ENCODE measurements at places on chromosomes 12 and 14.

GRCh38 chr14:60573943-60574495 lies 65.1 kb downstream of the SIX6 start:
- DNase-seq: no peak

DNA sequence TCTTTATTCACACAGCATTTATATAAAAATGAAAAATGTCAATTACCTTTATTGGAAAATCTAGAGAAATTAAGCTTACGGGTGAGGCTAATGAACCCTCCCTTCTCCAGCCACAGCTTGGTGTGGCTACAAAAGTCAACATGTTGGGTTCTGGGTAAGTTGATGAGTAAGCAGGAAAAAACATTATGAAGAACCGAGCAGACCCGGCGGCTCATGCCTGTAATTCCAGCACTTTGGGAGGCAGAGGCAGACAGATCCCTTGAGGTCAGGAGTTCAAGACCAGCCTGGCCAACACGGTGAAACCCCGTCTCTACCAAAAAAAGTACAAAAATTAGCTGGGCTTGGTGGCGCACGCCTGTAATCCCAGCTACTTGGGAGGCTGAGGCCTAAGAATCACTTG lies 10.9 kb downstream of the NAA25 start:
- DNase-seq: no peak

DNA sequence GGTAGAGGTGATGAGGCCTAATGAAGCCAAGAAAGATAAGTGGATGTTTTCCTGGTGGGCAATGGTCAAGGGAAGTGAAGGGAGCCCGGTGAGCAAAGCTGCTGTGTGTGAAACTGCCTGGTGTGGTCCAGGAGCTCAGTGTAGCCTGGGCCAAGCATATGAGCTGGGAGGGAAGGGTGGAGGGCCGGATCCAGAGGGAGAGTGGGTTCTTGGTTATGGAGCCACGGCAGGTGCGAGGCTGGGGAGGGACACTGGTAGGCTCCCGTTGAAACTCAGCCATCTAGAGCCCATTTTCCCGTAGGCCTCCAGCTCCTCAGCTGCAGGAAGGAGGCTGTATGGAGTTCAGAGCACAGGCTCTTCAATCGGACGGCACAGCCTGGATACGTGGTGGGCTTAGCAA lies 10.2 kb upstream of the CLMN start:
- no peak for DNase-seq

DNA sequence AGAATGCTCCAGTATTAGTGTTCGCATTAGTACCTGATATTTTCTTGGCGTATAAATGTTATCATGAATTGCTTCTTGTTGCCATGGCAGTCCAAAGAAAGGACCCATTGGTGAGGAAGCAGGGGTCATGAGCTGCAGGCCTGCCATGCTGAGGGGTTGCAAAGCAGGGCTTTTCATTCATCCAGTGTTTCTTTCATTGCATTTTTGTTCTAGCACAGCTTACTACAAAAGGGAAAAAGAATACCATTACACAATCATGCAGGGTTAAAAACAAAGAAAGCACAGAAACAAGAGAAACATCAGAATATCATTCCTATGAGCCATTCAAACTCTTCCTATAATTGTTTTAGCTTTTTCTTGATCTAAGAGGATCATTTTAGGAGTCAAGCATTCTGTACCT lies 24.0 kb downstream of the DICER1 start:
- no peak for DNase-seq

GRCh38 chr12:89750389-89751351 lies 42.0 kb upstream of the ATP2B1 start:
- no peak for DNase-seq

- no peak for DNase-seq
Observed at GRCh38 chr14:61668282-61668681, 27.0 kb upstream of the HIF1A start.

DNA sequence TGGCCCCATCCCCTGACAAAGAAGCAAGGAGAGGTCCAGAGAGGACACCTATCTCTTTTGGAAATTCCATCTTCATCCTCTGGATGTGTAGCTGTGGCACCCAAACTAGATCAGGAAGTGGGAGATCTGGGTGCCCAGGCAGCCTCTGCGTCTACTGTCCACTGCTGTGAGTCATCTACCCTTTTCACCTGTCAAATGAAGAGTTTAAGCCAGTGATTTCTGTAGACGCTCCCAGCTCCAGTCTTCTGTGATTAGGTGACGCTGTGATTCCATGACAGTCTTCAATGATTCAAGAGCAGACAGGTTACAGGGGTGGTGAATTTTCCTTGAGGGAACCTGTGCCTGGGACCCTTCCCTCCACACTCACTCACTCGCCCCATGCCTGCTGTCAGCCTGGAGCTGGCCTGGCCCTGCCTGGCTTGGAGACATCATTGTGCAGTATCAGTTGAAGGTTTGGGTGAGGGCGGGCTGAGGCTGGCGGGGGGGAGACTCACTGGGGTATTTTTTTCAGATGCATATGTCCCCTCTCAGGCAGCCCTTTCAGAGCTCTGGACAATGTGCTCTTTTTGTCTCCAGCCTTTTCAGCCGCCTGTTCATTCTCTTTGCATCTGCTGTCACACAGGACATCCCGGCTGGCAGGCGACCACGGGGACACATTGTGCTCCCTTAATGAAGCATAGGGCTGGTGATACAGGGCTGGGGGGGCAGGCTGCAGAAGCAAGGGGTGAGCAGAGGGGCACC lies 56.8 kb upstream of the PARP11 start:
- no peak for DNase-seq

- no peak for DNase-seq
Observed at GRCh38 chr14:79749065-79749464, 462.2 kb downstream of the DIO2 start.

- DNase-seq: no peak
Observed at GRCh38 chr12:22802883-22803630, 178.1 kb downstream of the ETNK1 start.

GRCh38 chr12:25835385-25835784 lies 123.1 kb upstream of the RASSF8 start:
- no peak for DNase-seq

GRCh38 chr14:103509864-103510723 lies 12.5 kb downstream of the CKB start:
- peak; percentile 8 for DNase-seq

GRCh38 chr14:99349721-99350495 lies 77.9 kb upstream of the BCL11B start:
- no peak for DNase-seq

GRCh38 chr12:81296556-81297305 lies 218.9 kb downstream of the ACSS3 start:
- DNase-seq: no peak

DNA sequence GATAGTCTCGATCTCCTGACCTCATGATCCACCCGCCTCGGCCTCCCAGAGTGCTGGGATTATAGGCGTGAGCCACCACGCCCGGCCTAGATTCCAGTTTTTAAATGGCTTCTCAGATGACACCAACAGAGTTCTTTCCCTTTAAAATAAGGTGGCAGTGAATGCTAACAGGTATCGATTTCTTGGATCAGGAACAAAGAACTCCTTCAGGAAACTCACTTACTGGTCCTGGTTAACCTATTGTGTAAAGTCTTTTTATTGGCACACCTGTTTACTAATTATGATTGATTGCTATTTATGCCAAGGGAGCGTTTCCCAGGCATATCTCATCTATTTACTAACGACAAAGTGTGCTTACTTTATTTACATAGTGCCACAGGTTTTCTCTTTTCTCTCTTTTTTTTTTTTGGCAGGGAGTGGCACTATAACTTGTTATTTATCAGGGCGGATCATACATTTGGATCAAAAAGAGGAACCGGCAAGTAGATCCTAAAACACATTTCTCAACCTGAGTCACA lies 89.7 kb downstream of the GLT1D1 start:
- DNase-seq: no peak

- peak; percentile 30 for DNase-seq
Observed at GRCh38 chr12:53551889-53552291, 44.6 kb upstream of the NPFF start.

GRCh38 chr14:31205681-31206535 lies 1.7 kb downstream of the HECTD1 start:
- DNase-seq: no peak

GRCh38 chr12:96198965-96199364 lies 4.8 kb downstream of the ELK3 start:
- no peak for DNase-seq

DNA sequence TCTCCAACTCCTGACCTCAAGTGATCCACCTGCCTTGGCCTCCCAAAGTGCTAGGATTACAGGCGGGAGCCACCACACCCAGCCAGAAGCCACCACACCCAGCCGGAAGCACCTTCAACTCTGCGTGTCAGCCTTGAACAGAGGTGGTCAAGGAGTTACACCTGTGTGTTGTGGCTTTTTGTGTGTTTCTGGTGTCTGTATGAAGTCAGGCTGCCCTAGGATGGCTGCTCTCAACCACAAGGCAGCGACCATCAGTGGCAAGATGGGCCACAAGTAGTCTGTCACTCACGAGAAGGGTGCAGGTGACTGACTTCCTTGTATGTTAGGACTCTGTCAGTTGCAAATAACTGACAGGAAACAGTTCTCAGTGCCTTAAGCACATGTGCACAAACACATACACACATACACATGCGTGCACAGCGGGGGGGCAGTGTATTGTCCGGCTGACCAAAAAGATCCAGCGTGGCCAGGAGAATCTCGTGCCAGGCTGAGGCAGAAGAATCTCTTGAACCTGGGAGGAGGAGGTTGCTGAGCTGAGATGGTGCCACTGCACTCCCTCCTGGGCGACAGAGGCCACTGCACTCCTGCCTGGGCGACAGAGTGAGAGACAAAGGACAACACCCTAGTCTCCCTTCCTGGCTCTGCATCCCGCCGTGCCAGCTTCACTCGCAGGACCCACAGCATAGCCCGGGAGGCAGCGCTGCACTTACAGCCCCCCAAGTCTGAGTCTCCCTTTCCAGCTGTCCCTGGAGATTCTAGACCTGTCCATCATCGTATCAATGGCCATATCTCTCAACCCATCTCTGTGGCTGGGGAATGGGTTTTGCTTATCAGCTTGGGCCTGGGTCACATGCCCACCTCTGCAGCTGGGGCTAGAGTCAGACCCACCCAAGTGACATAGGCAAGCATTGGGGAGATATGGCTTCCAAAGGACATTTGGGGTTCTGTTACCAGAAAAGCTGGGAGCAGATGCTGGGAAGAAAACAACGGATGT lies 13.7 kb downstream of the P2RX4 start:
- DNase-seq: no peak

DNA sequence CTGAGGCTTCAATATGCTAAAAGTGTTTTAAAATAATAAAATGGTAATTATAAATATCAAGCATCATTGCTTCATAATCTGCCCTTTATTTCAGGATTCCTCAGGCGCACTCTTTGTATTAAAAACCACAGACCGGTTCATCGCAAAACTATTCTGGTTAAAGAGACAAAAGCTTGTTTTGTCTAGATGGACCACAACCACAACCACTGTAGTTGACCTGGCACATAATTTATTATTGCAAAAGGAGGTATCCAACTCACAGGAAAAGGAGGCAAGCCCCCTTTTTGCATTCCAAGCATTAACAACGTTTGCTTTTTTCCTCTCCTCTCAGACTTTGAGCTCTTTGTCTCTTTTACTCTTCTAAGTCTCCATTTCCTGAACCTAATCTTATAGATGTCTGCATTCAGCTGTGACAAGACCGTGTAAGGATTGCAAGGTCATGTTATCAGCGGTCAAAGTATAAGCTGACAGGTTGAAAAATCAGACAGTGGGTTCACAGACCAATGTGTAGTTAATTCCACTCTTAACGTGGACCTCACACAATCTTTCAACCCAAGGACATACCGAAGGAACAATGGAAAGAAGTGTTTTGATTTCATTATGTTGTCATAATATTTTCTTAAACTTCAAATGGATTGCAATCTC lies 1057.6 kb downstream of the GALC start:
- DNase-seq: no peak

- DNase-seq: peak; percentile 22
Observed at GRCh38 chr12:120797677-120798642, 72.3 kb downstream of the ACADS start.

- DNase-seq: no peak
Observed at GRCh38 chr12:5051334-5051733, 7.7 kb downstream of the KCNA5 start.

GRCh38 chr14:81222126-81222525 lies 1.4 kb upstream of the GTF2A1 start:
- no peak for DNase-seq

- DNase-seq: no peak
Observed at GRCh38 chr14:64684091-64684490, 20.1 kb upstream of the PLEKHG3 start.

DNA sequence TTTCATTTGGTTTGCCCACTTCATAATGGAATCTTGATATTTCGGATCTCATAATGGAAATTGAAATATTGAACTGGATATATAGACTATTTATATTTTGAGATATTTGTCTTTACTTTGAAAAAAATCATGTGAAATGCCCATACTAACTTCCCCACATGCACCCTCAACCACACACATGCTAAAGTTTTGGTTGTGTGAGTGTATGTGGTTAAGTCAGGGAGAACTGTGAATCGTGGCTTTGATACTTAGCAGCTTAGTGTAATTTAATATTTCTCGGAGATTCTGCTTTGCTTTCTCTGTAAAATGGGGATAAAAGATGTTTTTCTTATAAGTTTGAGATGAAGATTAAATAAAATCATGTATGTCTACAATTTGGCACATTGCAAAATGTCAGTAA lies 162.1 kb downstream of the OTOGL start:
- DNase-seq: no peak

DNA sequence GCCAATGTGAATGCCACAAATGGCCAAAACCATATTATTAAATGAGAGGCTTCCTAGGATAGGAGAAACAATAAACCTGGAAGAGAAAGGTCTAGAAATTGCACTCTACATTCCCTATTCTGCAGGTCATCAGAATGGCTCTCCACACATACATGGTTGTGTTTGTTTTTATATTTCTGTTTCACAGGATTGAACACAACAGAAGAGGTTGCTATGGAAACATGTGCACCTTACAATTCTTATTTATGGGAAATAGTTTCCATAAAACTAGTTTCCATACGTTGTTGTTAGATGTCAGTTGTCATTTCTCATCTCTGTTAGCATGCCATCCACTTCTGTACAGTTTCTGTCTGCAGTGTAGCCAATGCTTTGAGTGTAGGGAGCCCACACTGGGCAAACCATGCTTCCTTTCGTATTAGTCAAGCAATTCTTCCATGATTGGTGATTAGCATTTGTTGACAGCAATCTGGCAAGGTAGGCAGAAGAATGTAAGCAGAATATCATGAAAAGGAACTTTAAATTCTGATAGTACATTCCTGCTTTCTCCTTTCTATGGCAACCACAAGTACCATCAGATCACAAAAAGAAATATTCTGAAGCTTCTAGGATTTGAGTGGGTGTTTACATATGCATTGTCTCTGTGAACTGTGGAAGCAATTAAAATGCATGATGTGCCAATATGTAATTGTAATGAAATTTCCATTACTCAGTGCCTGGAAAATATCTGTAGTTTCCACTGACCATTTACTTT lies 141.6 kb upstream of the AVPR1A start:
- no peak for DNase-seq

Measured in GM10248 (cell line).